NCI-H2081 treated with DMSO at 0.1 percent for 48 hours (cell line): ENCODE measurements at places on chromosomes 4 and X.

DNA sequence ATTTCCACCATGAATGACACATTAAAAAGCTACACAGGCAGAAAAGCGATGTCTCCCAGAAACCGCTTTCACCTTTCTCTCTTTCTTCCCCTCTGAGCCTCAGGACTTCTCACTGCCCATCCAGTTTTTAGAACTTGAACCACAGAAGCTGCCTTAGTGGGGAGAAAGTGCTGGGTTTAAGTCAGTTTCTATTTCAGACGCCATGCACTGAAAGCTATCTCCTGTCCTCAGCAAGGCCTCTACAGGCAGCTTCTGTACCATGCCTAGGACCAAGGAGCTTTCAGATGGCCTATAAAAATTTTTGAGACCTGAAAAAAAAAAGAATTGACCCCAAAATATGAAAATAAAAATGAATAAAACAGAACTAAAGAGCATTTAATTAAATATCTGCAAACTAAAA, 34.5 kb downstream of the RAB33B start:
- no peak for DNase-seq

DNA sequence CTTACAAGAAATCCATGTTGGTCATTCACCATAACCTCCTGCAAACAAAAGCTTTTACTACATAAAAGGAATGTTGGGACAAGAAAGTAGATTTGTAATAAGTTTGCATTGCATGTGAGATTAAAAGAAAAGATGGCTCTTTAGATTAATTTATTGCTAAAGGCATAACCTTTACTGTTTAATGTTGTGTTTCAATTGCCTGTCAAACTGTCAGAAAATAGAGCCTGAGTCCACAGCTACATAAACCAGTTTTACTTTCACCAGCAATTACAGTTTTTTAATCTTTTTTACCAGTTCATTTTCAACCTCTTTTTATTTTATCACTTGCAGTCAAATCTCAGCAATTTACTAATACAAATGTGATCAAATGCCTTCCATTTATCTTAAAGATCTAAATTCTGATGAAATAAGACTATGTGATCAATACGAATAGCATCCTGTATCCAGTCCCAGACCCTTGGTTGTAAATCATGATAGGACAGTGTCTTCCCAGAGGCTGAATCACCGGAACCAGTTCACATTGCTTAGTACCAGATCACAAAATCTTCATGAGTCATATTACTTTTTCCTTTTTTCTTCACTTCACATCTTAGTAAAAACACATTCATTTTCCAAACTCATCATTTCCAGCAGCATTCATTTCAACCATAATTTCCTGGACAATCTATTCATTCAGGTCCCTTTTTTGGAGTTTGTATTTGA, 95.4 kb upstream of the FRG1 start:
- no peak for DNase-seq

DNA sequence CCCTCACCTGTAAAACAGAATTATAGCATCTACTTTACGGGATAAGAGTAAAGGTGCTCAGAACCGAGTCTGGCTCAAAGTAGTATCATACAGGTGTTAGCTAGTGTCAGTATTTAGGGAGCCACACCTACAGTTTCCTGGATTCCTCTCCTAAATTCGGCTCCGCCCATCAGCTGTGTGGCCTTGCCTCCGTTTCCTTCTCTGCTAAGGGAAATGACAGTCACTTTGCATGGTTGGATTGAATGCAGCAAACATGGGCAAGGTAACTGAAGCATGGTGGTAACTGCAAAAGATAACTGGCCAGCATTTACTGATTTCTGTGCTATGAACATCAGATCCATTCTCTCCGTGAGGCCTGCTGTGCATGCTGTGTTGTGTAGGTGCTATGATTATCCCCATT, 2.8 kb downstream of the PPP1R3F start:
- no peak for DNase-seq

- no peak for DNase-seq
Measured at GRCh38 chrX:154082396-154083125, 15.0 kb downstream of the MECP2 start.

- DNase-seq, result no peak
Measured at GRCh38 chr4:7172946-7173345, 19.4 kb upstream of the SORCS2 start.

- no peak for DNase-seq
Measured at GRCh38 chr4:143653031-143653430, 47.4 kb downstream of the FREM3 start.

DNA sequence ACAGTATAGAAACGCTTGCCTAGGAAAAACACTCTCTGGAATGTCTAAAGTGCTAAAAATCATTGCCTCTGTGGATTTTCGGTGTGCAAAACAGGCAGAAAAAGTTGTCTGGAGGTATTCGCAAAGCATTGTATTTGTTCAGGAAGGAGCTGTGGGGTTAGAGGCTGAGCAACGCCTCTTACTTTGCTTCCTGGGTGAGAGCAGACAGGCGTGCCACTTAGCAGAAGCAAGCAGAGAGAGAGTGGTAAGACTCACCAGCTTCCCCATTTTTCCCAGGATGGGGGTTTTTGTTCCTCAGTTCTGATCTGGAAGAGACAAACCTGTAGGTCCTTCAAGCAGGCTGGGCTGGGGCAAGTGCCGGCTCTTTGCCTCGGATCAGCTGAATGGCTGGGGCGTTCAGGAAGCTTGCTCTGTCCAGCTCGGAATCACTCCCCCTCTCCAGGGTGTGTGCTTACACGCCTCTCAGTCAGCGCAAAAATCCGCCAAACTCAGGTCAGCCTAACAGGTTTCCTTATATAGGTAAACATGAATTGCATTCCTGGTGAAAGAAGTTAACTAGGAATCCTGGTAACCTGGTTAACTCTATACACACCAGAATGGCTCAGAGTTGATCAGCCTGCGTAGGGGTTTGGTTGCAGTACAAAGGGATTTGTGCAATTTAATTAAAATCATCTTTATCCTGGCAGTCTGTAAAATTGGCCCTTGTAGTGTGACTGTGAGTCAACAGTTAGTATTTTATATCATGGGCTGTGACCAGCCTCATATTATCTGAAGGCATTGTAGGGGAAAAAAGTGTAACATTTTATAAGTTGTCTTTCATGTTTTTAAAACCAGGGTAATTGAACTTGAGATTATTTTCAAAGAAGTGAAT, 213.1 kb upstream of the MID1 start:
- no peak for DNase-seq

DNA sequence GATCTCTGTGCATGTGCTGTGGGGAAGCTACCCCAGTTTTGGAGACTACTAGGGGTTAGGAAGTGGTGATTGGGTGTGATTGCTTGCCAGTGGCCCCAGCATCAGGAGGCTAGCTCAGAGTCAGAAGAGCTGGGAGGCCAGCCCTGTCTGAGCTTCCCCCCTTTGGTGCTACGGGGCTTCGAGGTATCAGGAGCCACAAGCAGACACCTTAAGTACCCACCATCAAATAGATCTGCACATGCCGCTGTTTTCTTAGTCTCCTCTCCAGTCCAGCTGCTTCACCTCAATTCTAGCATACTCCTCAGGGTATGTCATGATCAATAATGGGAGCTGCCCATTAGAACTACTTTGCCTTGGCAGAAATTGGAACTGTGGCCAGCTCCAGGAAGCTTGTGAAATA, 10.8 kb upstream of the PPEF1 start:
- DNase-seq, result no peak

DNA sequence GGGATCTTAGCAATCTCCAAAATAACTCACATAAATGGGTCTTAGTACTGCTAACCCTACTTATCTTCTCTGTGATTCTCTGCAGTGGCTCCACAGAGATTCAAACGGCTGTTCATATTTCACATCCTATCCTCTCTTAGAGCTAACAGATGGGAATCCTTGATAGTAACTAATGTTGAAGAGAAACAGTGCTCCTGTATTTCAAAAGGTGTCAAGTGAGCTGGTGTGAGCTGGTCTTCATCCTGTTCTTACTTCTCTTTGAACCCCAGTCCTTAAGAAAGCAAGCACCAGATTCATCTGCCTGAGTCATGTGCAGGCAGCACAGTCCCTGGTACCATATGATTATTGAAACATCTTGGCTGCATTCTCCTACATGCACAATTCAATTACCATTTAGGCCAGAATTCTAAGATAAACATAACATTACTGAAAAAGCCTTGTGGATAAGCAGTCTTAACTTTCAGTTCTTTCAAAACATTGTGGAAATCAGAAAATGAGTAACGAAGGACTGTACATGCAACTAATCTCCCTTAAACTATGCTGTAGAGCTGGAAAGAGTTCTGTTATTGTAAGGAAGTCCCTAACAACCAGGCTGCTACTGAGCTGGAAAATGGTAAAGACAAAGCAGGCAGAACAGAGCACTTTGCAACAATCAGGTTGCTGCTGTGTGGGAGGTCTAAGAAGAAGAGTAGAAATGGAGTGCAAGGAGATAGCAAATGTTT, 153.1 kb downstream of the NPNT start:
- no peak for DNase-seq

DNA sequence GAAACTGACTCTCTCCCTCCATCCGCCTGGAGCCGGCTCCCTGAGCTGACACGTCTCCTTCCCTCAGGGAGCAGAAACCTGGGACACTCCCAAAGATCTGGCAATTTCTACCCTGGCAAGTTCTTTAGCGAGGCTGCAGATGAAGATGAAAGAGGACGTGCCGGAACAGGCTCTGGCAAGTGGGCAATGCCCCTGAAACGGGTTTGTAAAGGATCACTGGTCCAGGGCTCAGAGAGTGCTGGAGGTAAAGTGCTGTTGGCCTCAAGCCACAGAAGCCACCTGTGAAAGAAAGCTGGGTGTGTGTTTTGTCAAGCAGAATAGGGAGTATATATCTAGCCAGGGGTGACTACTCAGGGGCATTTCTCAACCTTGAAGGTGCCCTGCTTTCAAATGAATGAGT, 131.4 kb upstream of the ATP6AP2 start:
- DNase-seq, result no peak

GRCh38 chrX:113330416-113330815, 489.8 kb upstream of the AMOT start:
- no peak for DNase-seq

DNA sequence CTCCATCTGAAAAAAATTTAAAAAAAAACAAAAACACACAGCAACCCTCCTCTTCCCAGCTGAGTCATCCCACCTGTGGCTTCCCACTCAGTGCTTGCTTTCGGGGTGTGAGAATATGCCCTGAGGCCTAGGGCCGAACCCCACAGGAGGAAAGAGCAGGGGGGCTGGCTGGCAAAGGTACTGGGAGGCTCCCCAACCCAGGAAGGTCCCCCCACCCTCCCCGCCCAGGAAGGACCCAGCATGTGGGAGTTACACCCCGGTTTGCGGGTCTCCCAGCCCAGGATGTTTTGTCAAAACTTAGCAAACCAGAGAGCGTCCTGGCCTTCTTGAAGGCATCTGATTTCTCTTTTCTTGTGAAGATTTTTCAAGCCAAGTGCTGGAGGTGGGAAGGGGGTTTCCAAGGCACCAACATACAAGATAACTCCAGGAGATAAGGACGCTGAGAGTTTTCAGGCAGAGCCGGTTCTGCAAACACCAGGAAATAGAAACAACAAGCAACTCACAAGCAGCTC, 25.7 kb upstream of the CSF2RA start:
- DNase-seq, result no peak

DNA sequence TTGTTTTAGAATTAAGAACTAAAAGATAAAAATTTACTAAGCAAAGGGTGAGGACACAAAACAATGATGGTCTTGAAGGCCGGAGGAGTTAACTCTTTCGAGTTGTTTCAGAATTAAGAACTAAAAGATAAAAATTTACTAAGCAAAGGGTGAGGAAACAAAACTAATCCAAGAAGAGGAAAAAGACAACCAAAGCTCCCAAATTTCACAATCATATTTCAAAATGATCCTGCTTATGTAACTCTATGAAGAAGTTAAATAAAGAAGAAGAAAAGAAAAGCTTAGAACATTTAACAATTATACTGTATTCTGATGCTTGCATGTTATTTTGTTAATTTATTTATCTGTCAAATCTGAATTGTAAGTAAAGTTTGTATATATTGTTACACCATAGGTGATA, 154.8 kb upstream of the SLIT2 start:
- DNase-seq, result no peak

DNA sequence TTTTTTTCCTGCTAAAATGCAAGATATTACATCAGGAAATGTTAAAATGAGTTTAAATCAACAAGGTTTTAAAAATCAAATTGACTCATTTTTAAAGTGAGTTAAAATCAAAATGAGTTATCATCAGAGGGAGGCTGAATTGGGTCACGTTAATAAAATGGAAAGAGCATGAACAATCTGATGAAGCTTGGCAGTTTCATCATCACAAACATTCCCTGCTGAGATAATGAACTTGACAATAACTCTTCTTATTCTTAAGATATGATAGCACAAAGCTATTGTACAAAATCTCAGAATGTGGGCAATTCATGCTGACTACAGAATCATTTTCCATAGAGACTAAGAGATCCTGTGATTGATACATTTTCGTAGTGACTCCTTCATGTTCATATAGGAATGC, 1086.7 kb downstream of the STIM2 start:
- DNase-seq, result no peak
